Thoracic aorta (tissue), 2 donors: ENCODE measurements at places on chromosomes 4 and X.

GRCh38 chrX:106906361-106906760 is 3.2 kb upstream of the RIPPLY1 start:
- no peak for DNase-seq

DNA sequence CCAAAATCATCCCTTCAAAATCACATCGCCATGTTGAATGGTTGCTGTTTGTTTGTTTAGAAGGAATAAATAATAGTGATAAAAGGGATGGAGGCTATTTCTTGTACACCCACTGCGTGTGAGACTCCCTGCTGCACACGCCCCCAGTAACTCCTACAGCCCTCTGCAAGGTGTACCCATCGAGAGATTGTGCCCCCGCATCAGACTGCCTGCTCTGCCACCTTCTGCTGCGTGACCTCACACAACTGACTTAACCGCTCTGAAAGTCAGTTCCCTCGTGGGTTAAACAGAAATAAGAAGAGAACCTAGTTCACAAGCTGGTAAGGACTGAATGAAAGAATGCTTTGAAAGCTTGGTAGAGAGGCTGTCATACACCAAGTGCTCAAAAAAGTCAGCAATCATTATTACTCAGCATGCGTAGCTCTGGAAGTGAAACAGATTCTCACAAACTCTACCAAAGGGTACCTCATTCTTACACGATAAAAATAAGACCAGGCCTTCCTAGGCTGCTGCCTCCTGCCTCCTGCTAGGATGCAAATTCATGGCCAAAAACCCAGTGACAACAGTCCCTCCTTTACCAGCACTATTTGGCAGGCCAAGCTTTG is 147.1 kb downstream of the CPEB2 start:
- DNase-seq: no peak

DNA sequence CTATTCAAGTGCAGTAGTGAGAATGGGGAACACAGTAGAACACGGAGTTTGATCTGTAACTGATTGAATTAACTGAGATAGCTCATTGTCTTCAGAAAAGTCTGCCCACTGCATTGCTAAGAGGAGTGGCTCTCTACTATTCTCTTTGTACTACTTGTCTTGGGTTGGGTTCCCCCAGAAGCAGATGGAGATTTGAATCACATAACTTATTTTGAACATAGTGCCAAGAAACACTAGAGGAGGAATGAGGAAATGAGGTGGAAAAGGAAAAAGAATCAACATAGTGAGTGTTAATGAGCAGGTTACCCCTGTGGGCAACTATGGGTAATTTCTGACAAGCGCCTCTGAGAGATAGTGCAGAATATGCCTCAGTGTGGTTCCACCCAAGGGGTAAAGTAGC is 362.7 kb downstream of the STIM2 start:
- no peak for DNase-seq

DNA sequence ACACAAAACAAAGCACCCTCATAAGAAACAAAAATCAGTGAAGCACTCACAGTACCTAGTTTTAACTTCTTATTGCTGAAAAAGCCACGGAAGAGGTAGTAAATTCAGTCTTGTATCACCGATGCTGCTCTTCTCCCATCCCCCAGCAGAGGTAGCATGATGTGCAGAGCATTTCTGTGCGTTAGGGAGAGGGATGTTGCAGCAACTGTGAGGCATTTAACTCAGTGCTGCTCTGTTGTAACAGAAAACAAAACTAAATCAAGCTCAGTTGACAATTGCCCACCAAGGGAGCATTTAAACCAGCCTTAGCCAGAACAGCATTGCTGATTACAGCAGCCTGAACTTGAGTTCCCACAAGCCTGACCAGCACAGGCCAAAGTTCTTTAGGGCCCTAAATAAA is 1279.7 kb upstream of the ADGRL3 start:
- DNase-seq: no peak

- DNase-seq: no peak
Observed at GRCh38 chr4:157701695-157701994, 471.2 kb downstream of the GASK1B start.

DNA sequence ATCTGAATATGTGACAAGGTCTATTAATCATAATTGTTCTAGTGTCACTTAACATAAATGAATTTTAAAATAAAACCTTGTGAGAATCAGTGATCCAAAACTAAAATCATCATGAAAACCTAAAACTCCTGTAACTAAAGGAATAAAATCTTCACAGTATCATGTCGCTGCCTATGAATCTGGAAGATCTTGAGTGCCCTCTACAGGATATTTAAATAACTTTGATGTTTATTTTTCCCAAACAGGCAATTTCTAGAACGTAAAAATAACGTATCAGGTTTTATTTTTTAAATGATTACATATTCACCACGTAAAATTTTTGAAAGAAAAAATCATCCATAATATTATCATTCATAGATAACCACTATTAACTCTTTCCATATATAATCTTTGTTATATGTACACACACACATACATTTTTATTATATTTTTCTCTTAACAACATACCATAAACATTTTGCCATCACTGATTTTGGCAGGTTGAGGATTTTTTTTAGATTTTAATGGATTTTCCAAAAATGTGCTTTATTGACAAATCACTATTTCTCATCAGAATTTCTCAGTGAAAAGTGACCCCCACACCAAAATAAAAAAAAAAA is 79.6 kb downstream of the COMMD8 start:
- no peak for DNase-seq
